Spinal cord (tissue), 10 donors: ENCODE measurements at places on chromosomes 3 and 15.

GRCh38 chr3:111999484-112000324, 982 bp downstream of the TAGLN3 start:
- H3K27ac ChIP-seq, result peak overlapping the region; percentile 86
- DNase-seq, result peak; percentile 87
- peaks cover 12% of the 10 kb centered on the region for H3K36me3 ChIP-seq
- peaks cover 34% of the 10 kb centered on the region for H3K4me1 ChIP-seq

GRCh38 chr3:197350446-197350845, 52.0 kb upstream of the DLG1 start:
- H3K4me1 ChIP-seq, result peaks cover 12% of the 10 kb centered on the region
- no peaks in the 10 kb centered on the region for H3K36me3 ChIP-seq
- no peaks in the 10 kb centered on the region for H3K27me3 ChIP-seq
- no peak for DNase-seq
- H3K4me3 ChIP-seq, result no peak overlapping the region

DNA sequence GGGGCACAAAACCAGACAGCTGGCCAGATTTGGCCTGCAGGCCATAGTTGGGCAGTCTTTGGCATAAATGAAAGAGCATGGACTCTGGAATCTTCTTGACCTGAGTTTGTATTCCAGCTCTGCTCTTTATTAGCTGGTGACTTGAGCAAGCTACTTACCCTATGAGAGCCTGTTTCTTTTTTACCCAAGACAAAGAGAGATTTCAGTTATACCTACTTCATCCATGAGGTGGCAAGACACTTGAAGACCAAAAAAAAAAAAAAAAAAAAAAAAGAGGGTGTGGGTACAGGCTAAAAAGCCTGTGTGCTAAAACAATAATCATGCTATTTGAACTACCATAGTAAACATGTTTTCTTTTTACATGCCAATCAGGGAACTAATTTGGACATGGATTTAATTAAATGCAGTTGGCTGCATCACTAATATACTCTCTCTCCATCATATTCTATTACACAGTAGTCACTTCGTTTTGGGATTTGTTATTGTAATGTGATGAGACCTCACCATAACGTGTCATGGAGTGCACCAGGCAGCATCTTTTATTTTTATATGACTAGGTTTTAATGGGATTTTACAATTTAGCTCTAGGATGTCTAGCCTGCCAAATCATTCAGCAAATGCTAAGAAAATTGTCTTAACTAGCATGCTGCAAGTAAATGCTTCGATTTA, 109.2 kb upstream of the FHIT start:
- no peak overlapping the region for H3K27ac ChIP-seq
- no peak overlapping the region for H3K4me3 ChIP-seq
- H3K36me3 ChIP-seq, result no peaks in the 10 kb centered on the region
- H3K4me1 ChIP-seq, result peaks cover 4% of the 10 kb centered on the region
- DNase-seq, result no peak

DNA sequence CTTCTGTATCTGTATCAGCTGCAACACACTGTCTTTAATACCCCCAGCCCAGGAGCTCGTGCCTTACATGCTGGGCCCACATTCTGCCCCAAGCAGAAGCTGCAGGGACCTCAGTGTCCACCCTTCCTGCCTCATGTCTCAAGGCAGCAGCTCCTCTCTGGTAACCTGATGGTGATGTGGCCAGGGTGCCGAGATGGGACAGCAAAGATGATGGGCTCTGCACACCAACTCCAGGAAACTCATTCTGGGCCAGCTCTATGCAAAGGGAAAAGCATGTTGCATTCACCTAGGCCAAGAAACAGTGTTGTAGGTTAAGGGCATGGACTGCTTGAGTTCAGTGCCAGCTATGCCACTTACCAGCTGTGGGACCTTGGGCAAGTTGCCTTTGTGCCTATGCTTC, 79.5 kb upstream of the PRR23C start:
- no peak overlapping the region for H3K4me3 ChIP-seq
- no peaks in the 10 kb centered on the region for H3K36me3 ChIP-seq
- DNase-seq, result no peak
- no peaks in the 10 kb centered on the region for H3K27me3 ChIP-seq
- H3K27ac ChIP-seq, result no peak overlapping the region

DNA sequence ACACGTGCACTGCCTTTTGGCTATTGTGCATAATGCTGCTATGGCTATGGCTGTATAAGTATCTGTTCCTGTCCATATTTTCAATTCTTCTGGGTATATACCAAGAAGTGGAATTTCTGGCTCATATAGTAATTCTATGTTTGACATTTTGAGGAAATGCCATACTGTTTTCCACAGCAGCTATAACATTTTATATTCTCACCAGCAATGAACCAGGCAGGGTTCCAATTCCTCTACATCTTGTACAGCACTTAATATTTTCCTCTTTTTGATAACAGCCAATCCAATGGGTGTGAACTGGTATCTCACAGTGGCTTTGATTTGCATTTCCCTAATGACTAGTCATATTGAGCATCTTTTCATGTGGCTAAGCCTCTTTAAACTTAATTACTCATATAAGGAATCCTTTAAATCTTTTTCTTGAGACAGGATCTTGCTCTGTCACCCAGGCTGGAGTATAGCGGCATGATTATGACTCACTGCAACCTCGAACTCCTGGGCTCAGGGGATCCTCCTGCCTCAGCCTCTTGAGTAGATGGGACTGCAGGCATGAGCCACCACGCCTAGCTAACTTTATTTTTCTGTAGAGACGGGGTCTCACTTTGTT, 38.1 kb upstream of the IGDCC4 start:
- no peaks in the 10 kb centered on the region for H3K4me1 ChIP-seq
- H3K27ac ChIP-seq, result no peak overlapping the region
- peaks cover 65% of the 10 kb centered on the region for H3K36me3 ChIP-seq
- no peaks in the 10 kb centered on the region for H3K27me3 ChIP-seq
- H3K4me3 ChIP-seq, result no peak overlapping the region
- peak; percentile 62 for DNase-seq

DNA sequence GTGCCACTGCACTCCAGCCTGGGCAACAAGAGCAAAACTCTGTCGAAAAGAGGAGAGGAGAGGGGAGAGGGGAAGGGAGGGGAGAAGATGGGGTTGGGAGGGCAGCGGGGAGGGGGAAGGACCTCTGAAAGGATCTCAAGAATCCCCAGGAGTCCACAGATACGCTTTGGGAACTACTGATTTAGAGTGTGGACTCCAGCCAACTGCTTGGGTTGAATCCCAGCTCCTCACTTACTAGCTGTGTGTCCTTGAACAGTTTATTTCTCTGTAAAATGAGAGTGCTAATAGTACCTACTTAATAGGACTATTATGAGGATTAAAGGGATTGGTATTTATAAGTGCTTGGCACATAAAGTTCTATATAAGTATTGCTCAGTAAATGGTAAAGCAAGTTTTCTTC, 45.0 kb upstream of the FAH start:
- peak; percentile 72 for DNase-seq
- H3K27me3 ChIP-seq, result no peaks in the 10 kb centered on the region
- H3K27ac ChIP-seq, result no peak overlapping the region
- no peak overlapping the region for H3K4me3 ChIP-seq
- H3K4me1 ChIP-seq, result peaks cover 8% of the 10 kb centered on the region

DNA sequence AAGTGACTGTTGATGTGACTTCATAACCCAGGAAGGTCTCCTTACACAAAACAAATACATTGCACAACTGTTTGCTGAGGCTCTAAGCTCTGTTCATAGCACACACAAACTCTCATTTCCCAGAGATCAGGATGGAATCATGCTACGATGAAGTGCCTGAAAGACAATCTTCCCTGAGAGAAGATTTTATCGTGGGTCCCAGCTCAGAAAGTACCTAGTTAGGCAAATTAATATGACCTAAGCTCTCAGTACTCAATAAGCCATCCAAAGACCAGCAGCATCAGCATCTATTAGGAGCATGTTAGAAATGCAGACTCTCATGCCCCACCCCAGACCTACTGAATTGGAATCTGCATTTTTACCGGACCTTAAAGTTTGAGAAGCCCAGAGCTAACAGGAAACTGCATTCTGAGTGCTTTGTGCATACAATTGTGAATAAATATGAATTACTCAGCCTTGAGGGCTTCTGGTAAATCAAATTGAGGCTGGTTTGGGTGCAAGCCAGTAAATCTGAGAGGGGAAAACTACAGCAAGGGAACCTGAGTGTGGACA, 161.5 kb upstream of the C2CD4B start:
- no peak overlapping the region for H3K4me3 ChIP-seq
- H3K27me3 ChIP-seq, result no peaks in the 10 kb centered on the region
- H3K4me1 ChIP-seq, result no peaks in the 10 kb centered on the region
- H3K27ac ChIP-seq, result no peak overlapping the region
- no peaks in the 10 kb centered on the region for H3K36me3 ChIP-seq

DNA sequence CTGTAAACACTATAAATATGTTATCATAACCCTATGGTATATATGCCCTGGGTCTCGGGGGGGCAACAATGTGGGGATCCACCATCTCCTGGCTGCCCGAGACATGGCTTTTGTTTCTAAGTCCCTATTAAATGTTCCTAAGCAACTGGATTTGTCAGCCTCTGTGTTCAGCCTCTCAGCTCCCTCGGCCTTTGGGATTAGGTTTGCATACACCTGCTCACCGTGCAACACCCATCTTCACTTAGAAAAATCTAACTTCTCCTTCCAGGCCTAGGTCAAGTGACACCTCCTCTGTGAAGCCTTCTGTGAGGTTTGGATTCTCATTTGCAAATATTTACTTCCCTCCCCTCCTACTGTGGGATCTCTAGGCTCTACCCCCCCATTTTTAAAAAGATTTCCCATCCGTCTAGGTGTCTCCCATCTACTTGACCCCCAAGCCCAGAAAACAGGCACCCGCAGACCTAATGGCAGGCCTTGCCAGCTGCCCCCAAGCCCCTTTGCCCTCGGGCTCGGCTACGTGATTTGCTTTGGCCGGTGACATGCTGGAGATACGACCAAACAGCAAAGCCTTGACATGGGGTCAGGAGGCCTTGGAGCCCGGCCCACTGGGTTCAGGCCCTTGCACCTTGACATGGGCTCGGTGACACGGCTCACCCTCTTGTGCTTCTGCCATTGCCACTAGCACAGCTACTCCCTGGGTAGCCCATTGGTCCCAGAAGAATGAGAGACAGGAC, 66.0 kb upstream of the BLM start:
- no peak overlapping the region for H3K4me3 ChIP-seq
- no peak overlapping the region for H3K27ac ChIP-seq
- peaks cover 4% of the 10 kb centered on the region for H3K36me3 ChIP-seq

DNA sequence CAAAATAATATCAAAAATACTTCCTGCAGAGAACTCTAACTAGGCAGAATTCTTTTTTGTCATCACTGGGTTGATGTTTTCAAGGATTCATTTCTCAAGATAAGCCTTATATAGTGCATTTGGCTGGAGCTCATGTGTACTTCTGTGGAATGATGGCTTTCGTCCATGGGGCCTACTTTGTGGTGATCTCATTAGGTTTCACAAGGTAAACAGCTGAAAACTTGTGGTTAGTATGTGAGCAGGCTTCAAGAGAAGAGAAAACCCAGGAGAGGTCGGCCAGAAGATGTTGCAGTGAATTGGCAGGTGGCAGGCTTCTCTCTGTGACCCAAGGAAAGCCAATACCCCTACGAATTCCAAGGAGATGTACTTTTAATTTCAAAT, 121.4 kb upstream of the PHLDB2 start:
- no peak overlapping the region for H3K4me3 ChIP-seq
- H3K4me1 ChIP-seq, result no peaks in the 10 kb centered on the region
- no peaks in the 10 kb centered on the region for H3K36me3 ChIP-seq
- H3K27ac ChIP-seq, result peak overlapping the region; percentile 31
- H3K27me3 ChIP-seq, result no peaks in the 10 kb centered on the region

DNA sequence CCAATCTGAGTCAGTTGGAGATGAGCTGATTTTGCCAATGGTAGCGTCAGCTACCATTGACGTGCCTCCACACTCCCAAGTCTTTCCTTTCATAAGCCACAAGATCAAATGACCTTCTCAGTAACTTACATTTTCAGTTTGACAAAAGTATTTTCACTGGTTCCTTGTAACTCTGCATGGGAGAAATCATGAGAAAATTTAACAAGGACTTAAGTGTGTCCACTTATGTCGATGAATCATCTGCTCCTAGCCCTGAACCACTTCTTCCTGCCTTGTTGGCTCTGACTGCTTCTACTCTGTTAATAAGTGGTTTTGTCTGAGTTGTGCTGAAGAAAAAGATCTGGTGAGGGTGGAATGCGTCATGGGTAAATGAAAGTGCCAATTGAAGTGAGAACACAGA, 101.2 kb downstream of the NFKBIZ start:
- H3K36me3 ChIP-seq, result no peaks in the 10 kb centered on the region
- H3K4me1 ChIP-seq, result no peaks in the 10 kb centered on the region
- H3K27me3 ChIP-seq, result no peaks in the 10 kb centered on the region

DNA sequence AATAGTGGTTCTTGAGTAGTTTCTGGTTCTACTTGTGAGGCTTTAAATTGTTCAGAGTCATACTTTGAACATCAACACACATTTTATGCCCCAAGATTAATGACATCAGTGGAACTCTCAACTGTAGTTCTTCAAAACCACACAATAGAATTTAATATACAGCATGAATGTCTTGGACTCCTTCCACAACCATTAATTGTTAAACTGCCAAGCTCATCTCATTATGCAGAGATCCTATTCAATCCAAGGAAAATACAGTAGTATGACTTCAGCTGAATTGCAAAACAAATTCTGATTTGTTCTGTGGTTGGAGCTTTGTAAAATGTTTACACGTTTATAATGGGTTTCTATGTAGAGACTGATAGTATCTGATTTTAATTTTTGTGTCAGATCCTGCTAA, 199.2 kb upstream of the SLC2A2 start:
- H3K4me3 ChIP-seq, result no peak overlapping the region
- peaks cover under 1% of the 10 kb centered on the region for H3K4me1 ChIP-seq
- no peaks in the 10 kb centered on the region for H3K27me3 ChIP-seq
- no peak overlapping the region for H3K27ac ChIP-seq
- no peak for DNase-seq

DNA sequence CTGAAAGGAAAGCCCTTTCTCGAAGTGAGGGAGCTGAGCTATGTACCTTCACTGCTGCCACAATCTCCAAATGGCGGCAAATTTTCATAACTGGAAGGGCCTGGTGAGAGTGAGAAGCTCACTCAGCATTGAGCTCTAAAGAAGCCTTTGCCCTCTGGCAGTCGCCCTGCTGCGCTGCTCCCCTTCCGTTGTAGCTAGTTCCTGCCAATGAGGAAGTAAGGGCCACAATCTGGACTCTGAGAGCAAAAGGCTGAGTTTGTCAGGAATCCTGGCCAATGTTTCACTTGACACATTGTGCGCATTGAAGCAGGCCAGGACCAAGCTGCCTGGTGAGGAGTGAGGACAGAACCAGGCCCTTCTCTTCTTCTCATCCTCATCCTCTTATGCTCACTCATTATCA, 579.5 kb downstream of the PDCD6IP start:
- no peaks in the 10 kb centered on the region for H3K27me3 ChIP-seq
- DNase-seq, result no peak
- no peak overlapping the region for H3K27ac ChIP-seq
- H3K4me3 ChIP-seq, result no peak overlapping the region
- H3K36me3 ChIP-seq, result no peaks in the 10 kb centered on the region
